ENCODE measurements at places on chromosomes 5 and 9.

GRCh38 chr5:173056783-173057061 is 570 bp downstream of the CREBRF start:
- no peak for DNase-seq

DNA sequence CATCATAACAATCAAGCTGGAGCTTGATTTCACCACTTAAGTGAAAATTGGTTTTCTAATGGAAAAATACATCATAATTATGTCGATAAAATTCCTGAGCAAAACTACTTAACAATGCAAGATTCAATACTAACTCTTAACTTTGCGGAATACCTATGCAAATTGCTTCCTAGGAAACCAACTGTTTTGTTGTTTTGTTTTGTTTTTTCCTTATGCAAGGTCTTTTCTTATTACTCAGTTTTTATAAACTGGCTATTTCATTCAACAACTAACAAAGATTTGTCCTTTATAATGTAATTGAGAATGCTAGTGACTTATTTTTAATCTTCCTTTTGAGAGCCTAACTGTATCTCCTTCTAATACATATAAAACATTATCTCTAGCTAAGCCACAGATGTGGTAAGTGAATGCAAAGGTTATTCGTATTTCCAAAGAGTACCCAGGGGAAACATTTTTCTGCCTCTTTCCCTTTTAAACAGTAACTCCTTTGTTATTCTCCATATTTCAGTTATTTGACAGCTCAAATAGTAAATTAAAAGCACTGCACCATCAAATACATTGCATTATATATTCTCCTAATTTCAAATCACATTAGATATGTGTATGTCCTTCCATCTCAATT is 609.4 kb downstream of the SLCO4C1 start:
- no peak for DNase-seq

DNA sequence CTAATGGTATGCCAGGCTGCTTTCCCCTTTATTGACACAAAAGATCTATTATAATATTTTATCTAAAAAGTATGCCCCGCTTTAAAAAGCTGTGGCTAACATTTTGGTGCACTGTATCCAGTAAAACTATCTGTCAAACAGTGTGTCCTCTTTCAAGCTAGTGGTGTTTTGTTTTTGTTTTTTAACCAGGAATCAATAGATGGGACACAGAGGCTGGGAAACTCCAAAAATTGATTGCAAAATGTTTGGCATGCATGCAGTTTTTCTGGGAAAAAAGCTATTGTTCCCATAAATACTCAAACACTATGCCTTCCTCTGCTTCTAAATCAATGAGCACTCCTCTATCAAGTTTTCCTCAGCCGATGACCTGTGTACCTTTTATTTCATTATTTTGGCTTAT is 34.3 kb upstream of the PDZD2 start:
- no peak for DNase-seq

- DNase-seq, result no peak
Observed at GRCh38 chr5:18036531-18036930, 402.3 kb downstream of the TAF11L14 start.

DNA sequence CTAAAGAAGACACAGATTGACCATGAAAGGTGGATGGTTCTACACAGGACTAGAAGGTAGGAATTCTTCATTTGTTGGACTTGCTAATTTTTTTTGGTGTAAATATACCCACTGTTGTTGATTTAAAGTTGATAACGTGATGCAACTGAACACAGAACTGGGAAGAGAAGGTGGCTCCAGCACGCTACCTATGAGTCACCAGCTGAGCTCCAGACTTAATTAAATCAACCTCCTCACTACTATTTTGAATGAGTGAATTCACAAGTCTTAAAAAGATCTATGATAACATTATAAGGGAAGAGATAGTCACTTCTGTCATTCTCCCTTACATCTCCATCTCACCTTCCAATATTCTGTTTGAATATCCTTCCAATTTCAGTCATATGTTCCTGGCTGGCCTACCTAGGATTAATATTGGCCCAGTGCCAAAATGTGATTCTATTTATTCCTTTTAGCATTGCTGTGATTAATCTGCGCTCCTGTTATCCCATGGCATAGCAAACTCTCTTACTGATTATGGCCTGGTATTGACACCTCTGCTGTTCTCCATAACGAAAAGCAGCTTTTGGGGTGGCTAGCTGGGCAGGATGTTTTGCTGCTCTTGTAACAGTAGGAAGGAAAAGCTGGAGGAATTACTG is 135.9 kb upstream of the CCDC152 start:
- DNase-seq, result no peak

DNA sequence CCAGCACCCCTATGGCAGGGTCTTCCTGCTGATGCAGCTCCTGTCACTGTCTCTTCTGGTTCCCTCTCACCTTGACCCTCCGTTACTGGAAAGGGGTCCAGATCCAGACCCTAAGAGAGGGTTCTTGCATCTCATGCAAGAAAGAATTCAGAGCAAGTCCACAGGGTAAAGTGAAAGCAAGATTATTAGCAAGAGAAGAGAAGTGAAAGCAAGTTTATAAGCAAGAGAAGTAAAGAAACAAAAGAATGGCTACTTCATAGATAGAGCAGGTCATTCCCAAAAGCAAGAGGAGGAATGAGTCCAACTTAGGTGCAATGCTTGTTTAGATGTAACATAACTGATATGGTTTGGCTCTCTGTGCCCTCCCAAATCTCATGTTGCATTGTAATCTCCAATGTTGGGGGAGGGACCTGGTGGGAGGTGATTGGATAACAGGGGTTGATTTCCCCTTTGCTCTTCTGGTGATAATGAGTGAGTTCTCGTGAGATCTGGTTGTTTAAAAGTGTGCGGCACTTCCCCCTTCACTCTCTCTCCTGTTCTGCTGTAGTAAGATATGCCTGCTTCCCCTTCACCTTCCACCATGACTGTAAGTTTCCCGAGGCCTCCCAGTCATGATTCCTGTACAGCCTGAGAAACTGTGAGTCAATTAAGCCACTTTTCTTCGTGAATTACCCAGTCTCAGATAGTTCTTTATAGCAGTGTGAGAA is 183.3 kb downstream of the MED10 start:
- no peak for DNase-seq

GRCh38 chr5:106661866-106662265 is 1008.9 kb downstream of the EFNA5 start:
- no peak for DNase-seq

- no peak for DNase-seq
Observed at GRCh38 chr5:179802950-179803562, 3.6 kb downstream of the MGAT4B start.

DNA sequence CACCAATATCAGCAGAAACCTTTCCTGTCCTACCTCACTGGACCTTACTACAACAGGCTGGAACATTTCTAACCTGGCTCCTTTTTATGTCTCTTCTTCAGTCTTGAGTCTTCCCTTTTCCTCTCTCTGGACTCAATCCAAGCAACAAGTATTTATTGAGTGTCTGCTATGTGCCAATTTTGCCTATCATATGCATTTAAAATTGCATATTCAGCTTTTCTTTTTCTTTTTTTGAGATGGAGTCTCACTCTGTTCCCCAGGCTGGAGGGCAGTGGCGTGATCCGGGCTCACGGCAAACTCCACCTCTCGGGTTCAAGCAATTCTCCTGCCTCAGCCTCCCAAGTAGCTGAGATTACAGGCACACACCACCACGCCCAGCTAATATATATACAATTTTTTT is 65.8 kb downstream of the MEIKIN start:
- DNase-seq, result no peak

DNA sequence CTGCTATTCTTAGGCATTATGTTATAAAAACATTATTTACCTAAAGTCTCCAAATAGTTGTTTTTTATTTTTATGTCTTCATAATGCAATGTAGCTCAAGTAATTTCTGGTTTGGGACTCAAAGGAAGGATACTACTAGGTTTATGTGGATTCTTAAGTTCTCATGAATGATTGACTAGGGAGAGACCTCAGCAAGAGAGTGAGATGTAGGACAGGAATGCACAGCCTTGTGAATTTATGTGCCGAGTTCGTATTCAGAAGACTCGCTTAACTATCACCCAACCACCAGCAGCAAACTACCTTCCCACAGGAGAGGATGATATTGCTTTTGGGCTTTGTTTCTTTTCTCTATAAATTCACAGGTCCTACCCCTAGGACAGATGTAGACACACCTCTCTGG is 282.9 kb downstream of the ARHGEF28 start:
- no peak for DNase-seq

DNA sequence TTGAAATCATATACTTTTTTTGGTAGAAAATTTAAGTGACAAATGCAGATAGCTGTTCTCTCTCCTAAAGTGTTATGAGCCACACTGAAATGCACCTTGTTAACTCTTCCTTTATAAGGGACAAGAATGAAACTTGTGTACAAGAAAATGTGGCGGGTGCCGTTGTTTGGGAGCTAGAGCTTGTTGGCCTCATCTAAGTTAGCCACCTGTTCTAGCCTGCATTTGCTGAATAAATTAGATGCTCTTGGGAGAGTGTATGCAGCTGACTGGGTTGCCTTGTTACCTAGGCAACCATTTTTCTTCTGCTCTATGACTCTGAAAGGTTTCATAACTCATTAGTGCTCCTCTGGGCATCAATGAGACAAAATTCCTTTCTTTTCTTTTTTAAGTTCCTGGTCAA is 174.3 kb downstream of the TAF11L14 start:
- no peak for DNase-seq

DNA sequence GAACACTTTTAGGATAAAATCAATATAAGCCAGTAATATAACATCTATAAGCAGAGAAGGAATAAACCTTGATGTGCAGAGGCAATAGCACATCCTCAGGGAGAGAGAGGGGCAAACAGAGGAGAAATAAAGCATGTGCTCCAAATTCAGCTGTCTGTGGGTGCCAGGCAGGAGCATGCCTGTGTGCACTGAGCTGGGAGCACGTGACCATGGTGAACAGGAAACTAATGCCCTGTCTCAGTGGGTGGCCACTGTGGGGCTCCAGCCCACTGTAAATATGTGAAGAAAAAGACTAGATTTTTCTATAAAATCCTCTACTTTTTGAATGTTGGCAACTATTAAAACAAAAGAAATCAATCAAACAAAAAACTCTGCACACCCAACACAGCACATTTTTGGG is 55.3 kb downstream of the FYB1 start:
- DNase-seq, result no peak

GRCh38 chr9:97892421-97892820 is 29.9 kb downstream of the TRMO start:
- DNase-seq, result no peak

DNA sequence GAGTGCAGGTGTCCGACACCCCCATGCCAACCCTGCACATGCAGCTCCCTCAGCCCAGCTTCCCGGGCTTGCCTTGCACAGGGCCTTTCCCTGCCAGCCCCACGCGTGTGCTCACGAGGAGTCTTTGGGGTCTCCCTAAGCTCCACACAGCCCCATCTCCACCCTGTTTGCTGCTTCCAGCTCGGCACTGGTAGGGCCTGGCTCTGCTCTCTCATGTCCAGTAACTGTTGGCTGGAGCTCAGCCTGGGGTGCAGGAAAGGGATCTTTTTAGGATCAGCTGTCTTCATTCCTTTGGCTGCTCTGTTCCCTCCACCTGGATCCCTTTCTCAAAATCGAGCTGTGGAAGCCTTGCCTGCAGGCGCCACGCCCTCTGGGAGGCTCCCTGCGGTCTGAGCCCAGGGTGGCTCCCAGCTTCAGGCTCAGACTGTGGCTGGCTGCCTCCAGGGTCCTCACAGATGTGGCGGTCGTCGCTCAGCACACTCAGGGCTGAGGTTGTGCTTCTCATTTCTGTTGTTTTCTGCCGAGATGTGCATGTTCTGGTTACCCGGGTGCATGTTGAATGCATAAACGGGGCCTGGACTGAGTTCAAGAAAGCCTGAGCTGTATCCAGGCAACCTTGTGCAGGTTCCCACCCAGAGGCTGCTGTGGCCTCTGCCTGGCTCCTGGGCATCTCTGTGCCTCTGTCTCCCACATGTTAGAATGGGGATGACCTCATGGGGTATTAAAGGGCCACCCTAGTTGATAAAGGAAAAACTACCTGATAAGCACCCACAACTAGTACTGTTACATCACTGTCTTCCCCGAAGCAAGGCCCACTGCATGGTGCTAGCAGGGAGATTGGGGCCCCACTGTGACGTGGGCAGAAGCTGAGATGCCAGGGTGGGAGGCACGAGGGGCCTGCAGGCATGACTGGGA is 4.3 kb downstream of the CACNA1B start:
- DNase-seq, result no peak

DNA sequence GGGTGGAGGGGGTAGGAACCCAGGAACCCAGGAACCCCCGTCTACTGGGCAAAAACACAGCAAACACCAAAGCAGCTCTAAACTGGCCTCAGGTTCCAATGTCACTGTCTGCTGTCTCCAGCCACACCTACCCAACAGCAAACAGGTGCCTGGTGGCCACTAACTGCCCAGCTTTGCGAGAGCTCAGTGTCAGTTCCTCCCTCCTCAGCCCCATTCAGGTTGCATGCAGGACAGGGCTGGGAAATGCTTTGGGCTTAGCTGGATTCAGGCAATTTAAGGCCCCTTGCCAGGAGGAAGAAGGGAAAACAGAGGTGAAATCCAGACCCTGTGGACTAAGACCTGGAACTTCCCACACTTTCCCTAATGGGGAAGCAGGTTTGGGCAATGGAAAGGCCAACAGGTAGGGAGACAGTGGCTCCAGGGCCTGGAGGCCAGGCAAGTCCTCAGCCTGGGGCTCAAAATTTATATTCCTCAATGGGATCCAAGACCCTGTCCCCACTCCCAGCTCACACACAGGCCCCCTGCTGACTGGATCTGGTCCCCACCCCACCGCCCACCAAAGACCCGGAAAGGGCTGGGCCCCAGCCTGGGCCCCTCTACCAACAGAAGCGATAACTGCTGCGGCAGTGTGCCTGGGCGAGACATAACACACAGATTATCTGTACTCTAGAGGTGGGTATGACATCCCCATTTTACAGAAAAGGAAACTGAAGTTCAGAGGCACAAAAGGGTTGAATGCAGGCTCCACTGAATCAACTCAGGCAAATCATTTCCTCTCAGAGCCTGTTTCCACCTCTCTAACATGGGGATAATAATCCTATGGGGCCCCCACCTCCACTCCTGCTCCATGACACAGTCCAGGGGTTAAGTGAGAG is 3.5 kb downstream of the EEIG1 start:
- DNase-seq, result no peak

DNA sequence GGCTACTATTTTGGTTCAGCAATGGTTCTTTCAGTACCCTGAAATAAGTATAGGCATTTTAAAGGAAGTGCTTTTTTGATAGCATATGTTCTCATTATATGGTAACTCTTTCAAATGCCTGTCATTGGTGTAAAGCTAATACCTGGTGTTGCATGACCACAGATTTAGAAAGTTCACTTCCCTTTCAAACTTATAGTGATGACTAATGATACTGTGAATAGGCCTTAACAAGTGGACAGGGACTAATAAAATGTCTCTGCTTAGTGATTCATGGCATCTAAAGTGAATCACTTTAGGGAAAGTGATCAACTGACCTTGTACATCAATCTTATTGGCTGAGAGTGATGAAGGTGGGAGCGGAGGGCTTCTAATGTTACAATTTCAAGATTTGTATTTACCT is 21.6 kb downstream of the MRPL22 start:
- DNase-seq, result no peak
